Stimulated activated memory B cell treated with anti-CD40 and anti-IgM and Interleukin-4, amounts not matched to agents 10 μg/mL and 1 μg/mL and 100 μg/mL, for 72 hours (primary cell): ENCODE measurements at places on chromosomes 4 and X.

GRCh38 chrX:153564047-153564606 lies 34.8 kb downstream of the CCNQ start:
- ATAC-seq: no peak

GRCh38 chrX:11504234-11504633 lies 161.5 kb downstream of the ARHGAP6 start:
- ATAC-seq: no peak

- ATAC-seq: no peak
Observed at GRCh38 chr4:11628093-11628725, 199.5 kb upstream of the HS3ST1 start.

GRCh38 chr4:7148337-7148736 lies 44.0 kb upstream of the SORCS2 start:
- no peak for ATAC-seq
